ENCODE measurements at places on chromosomes 13 and 19.
A peak's percentile ranks its signal among the peaks of the same experiment; 100 is the strongest.

GRCh38 chr13:110350509-110350908 is 43.4 kb downstream of the COL4A2 start:
- peak; percentile 51 for DNase-seq

- no peak for DNase-seq
Measured at GRCh38 chr19:12411893-12412292, 10.8 kb upstream of the ZNF799 start.

DNA sequence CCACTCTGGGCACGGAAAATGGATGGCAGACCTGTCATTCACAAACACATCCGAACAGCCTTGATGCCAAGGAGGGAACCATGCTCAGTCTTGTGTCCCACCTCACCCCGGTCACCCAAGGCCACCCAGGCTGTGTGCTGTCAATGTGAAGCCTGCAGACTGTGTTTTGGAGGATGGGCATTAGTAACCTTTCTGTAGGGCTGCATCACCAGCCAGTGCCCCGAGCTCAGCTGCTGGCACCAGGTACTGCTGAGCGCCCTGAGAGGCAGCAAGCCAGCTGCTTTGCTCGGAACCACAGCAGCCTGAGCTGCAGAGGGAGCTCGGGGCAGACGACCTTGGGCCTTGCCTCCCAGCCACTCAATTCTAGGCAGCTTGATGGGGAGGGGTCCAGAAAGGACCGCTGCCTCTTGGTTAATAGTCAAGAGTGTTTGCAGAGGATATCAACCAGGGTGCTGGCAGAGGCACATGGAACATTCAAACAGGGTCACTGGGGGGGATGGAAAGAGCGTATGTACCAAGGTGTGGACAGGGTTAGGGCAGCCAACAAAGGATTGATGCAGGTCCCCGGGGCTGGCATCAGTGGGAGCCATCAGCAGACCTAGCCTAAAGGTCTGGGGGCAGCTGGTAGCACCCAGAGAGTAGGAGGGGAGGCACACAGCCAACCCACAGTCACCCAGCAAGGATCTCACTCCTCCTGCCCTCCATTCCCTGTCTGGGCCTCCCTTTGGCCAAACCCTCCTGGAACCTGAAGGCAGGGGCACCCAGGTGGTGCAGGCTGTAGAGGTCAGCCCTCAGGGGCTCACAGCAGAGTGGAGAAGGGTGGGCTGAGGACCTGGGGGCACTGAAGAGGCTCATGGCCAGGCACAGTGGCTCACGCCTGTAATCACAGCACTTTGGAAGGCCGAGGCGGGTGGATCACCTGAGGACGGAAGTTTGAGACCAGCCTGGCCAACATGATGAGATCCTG is 8.1 kb downstream of the VSTM2B start:
- DNase-seq, result no peak

GRCh38 chr13:30880856-30881155 is 25.3 kb upstream of the MEDAG start:
- DNase-seq, result no peak

GRCh38 chr13:68170961-68171360 is 940.8 kb upstream of the PCDH9 start:
- DNase-seq, result no peak

DNA sequence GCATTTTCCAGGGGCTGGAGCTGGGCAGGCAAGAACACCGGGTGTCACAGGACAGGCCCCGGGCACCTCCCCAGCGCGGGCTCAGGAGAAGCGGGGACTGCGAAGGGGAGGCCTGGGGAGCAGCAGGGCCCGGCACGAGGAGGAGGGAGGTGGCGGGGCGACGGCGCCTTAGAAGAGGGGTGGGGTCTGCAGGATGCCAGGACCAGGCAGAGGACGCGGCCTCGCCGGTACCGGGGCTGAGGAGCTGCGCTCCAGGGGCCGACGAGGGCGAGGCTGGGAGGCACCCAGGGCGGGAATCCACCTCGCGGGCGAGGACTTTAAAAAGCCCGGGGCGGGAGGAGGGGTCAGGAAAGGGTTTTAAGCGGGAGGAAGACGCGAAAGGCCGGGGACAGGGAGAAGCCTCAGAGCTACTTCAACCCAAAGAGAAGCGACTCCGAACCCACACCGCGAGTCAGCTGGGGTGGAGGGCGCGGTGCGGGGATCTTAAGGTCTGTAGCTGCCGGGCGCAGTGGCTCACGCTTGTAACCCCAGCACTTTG is 665 bp downstream of the ZNF347 start:
- peak; percentile 50 for DNase-seq

GRCh38 chr19:10712754-10713153 is 5.1 kb upstream of the DNM2 start:
- peak; percentile 54 for DNase-seq

DNA sequence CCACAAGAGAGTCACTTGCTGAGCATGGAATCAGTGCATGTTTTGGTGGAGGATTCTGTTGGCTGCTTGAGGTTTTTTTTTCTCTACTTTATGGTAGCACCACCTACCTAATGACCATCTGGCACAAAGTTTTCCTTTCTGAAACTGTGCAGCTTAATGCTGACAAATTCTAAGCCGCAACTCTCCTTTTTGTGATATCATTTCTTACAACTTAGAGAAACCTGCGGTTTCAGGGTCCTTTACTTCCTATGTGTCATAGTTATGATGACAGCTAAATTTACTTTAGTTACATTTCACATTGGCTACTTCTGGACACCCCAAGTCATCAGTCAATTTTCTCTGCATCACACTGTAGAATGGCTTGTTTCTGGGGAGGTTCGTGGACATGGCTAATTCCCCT is 115.4 kb upstream of the TMTC4 start:
- DNase-seq, result no peak

Data from thyroid gland (tissue), 4 donors.